ENCODE measurements at places on chromosomes 7 and 10. TPM values are rescaled to one million over a fixed set of nuclear protein-coding genes. Genes with fewer than 3 reads are reported as not detected.

RADIL gene
- total RNA-seq = 4.0 TPM

SDK1 gene
- total RNA-seq = 1.7 TPM

TRIM73 gene
- total RNA-seq = 2.5 TPM

LRMDA gene
- total RNA-seq = 26.6 TPM

ZNF3 gene
- 21.3 TPM for total RNA-seq

AQP1 gene
- total RNA-seq = under 0.01 TPM

DDC gene
- not detected for total RNA-seq

C10orf95 gene
- total RNA-seq = not detected

RPEL1 gene
- under 0.01 TPM for total RNA-seq

TMEM130 gene
- not detected for total RNA-seq

MACC1 gene
- total RNA-seq = 0.15 TPM

CD36 gene
- total RNA-seq = 25.1 TPM

PPP1R3A gene
- not detected for total RNA-seq

HMX2 gene
- not detected for total RNA-seq

EGFR gene
- 2.8 TPM for total RNA-seq

LMOD2 gene
- not detected for total RNA-seq

FOXP2 gene
- 6.2 TPM for total RNA-seq

NAT16 gene
- not detected for total RNA-seq

CALD1 gene
- total RNA-seq = 224 TPM

CALCR gene
- total RNA-seq = 0.36 TPM

PLXNA4 gene
- under 0.01 TPM for total RNA-seq

NODAL gene
- total RNA-seq = not detected

H2BK1 gene
- not detected for total RNA-seq

CDC14C gene
- total RNA-seq = under 0.01 TPM
